T-helper 1 cell (primary cell): ENCODE measurements at places on chromosomes 7 and 10.

DNA sequence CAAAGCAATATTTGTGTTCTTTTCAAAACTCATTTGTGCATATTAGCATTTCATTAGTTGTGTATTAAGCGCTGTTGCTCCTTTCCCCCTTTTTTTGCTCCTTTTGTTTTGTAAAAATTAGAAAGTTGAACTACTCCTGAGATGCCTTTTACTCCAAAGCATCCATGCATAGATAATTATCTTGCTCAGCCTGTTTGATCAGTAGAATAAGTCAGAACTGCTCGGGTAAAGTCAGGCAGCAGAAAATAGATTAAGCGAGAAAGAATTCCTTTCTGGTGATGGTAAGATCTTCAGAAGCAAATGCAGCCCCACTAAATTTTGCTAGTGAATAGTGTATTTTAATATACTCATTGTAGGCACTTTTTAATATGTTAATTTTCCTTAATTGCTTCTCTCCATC, 227.1 kb downstream of the TEX36 start:
- no peak for DNase-seq

- DNase-seq = no peak
These were observed 54.4 kb downstream of the SEMA3A start for GRCh38 chr7:84139986-84140729.

- DNase-seq = no peak
These were observed 108.4 kb downstream of the SFMBT2 start for GRCh38 chr10:7302392-7302906.

DNA sequence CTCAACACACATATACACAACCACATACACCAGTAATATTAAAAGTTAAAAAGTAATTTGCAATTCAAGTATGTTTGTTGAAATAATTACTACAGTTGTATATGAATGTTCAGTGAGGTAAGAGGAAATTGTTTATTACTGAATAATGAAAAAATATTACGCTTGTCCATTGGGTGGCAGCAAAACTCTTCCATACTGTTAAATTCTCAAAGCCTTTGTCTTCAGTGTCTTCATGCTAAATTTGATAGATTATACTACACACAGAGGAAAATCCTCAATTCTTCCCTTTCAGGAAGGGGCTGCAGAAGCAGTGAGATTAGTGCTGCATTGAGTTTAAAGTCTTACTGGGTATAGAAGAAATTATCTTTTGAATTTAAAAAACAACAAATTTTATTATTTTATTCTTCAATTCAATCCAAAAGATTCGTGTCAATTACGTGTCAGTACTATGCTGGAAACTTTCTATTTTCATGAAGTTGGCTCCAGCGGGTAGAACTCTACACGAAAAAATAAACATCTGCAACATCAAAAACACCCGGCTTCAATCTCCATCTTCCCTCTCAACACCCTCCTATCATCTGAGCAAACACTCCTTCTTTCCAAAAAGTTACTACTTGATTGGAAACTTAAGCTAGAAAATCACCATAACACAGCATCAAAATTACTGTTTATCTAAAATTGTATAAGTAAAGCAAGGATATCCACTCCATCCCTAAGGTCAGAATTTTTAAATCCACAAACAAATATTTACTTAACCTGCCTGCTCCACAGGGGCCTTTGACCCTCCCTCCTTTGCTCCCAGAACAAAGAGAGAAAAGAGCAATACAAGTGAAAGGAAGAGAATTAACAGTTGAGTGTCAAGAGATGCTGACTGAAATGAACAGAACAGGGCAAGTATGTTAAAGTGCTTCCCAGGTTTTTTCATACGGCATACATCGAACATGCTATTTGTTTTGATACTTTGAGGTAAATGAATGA, 37.0 kb upstream of the TES start:
- peak; percentile 41 for DNase-seq

DNA sequence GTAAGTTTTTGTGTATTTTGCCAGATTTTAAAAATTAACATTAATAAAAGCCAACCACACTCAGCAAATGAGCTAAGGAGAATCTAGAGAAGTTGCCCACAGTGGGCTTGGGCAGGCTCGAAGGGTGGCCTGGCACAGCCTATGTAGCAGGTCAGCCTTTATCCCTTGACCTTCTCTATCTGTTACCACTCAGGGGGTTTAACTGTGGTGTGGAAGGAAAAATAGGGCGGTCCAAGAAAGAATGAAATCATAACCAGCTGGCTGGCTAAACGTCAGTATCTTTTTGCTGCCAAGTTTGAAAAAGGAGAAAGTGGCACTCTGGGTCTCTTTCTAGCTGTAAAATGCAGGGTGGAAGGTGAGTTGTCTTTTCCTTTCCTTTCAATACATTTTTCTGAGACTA, 130.3 kb upstream of the ASAH2 start:
- no peak for DNase-seq
